ENCODE measurements at places on chromosomes 6 and 20. TPM values are rescaled to one million over a fixed set of nuclear protein-coding genes. Genes with fewer than 3 reads are reported as not detected.

Gene PRIM2
- 20.5 TPM for polyA plus RNA-seq

Gene SNRPB2
- polyA plus RNA-seq = 122 TPM

DNA sequence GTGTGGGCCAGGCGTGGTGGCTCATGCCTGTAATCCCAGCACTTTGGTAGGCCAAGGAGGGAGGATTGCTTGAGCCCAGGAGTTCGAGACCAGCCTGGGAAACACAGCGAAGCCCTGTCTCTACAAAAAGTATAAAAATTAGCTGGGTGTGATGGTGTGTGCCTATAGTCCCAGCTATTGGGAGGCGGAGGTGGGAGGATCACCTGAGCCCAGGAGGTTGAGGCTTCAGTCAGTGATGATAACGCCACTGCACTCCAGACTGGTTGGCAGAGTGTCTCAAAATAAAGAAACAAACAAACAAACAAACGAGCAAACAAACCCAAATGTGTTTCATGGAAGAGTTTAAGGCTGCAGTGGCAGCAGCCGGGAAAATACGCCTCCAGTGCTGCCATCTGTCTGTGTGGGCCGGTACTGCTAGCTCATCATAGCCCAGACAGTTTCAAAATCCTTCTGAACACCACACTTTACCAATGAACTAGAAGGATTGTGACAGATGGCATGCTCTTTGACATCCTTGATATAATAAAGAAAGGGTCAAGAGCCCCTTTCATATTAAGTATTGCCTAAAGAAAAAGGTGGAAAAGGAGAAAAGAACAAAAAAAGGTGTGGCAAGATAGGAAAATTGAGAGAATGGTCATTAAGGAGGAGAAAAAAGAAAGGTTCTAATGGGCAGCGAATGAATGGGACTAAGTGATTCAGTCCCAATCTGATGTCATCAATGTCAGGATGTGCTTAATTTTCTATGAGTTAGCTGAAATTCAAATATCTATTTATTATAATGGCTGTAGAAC is 298.6 kb downstream of the SYNE1 start:
- no peak for DNase-seq

DNA sequence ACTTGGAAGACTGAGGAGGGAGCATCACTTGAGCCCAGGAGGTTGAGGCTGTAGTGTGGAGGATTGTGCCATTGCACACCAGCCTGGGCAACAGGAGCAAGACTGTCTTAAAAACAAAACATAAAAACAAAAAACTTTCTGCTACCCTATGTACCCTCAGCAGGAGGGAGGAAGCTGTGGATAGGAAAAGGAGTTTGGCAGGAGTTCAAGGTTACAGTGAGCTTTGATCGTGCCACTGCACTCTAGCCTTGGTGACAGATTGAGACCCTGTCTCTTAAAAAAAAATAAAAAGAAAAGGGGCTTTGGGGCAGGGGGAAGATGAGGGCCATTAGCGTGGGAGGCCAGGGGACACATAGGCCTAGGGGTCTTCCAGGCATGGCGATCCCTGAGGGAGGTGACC is 135.7 kb downstream of the DHX35 start:
- DNase-seq = no peak

Measured in right renal cortex interstitium (tissue), 3 donors.